ENCODE measurements at places on chromosomes 3 and 15. TPM values are rescaled to one million over a fixed set of nuclear protein-coding genes. Genes with fewer than 3 reads are reported as not detected.

DNA sequence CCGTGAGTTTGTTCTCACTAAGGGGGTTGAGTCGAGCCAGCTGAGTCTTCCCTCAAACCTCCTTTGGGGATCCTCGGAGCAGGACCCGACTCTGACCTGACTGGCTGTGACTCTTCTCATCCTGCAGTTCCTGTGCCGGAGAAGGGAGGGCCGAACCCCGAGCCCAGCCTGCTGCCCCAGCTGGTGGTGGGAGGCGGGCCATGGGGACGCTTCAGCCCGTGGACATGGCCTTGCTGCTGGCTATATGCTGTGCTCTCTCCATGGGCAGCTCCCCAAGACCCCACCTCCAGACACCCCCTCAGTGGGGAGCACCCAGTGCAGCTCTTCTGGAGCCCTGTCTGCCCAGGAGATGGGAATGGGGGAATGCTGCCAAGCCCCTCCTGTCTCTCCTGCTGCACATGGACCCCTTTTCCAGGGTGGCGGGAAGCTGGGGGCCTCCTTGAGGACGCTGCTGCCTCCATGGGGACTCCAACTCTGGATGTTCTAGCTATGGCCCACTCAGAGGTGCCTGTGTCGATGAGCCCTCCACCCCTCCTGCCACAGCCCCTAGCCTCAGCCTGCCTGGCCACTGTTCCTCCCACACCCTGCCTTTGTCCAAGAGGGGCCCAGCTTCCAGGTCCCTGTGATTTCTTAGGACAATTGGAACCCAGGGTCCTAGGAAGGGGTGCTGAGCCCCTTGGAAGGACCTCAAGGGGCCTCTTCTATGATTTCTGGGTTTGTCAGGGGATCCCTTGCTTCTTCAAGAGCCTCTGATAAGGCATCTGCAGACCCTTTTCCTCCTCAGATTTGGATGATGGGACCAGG, 12.8 kb downstream of the C15orf39 start:
- DNase-seq = no peak
- H3K36me3 ChIP-seq = peaks cover 3% of the 10 kb centered on the region
- H3K4me1 ChIP-seq = no peaks in the 10 kb centered on the region
- no peaks in the 10 kb centered on the region for H3K27me3 ChIP-seq
- H3K4me3 ChIP-seq = no peak overlapping the region

GRCh38 chr15:101623367-101624304, 28.5 kb downstream of the TM2D3 start:
- H3K4me1 ChIP-seq = no peaks in the 10 kb centered on the region
- H3K27me3 ChIP-seq = no peaks in the 10 kb centered on the region
- DNase-seq = no peak
- no peak overlapping the region for H3K4me3 ChIP-seq
- H3K27ac ChIP-seq = no peak overlapping the region

- DNase-seq = no peak
- H3K27ac ChIP-seq = no peak overlapping the region
- H3K27me3 ChIP-seq = no peaks in the 10 kb centered on the region
These were observed 347.1 kb upstream of the NR2E3 start for GRCh38 chr15:71463156-71463665.

DNA sequence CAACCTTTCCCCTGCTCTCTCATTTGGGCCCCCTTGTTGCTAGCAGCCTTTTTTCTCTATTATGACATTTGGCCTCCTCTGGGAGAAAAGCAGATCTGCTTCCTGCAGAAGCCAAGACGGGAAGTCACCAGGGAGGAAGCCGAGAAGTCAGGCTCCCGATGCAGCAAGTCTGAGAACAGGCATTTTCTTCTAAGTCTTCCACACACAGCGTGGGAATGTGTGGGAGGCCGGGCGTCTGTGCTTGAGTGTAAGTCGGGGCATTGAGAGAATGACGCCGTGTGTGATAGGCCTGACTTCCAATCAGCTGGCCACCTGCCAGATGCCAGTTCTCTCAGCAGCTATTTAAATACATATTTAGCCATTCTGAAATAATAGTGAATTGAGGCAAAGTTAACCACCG, 75.8 kb upstream of the FAM98B start:
- no peak overlapping the region for H3K4me3 ChIP-seq
- peak; percentile 18 for DNase-seq
- no peaks in the 10 kb centered on the region for H3K36me3 ChIP-seq
- no peak overlapping the region for H3K27ac ChIP-seq
- no peaks in the 10 kb centered on the region for H3K27me3 ChIP-seq

- H3K4me1 ChIP-seq = no peaks in the 10 kb centered on the region
- H3K4me3 ChIP-seq = no peak overlapping the region
- H3K36me3 ChIP-seq = no peaks in the 10 kb centered on the region
- H3K27me3 ChIP-seq = no peaks in the 10 kb centered on the region
These were observed 26.9 kb upstream of the SOX14 start for GRCh38 chr3:137737208-137737607.

The GNAT1 gene
- total RNA-seq = not detected

The RPP25 gene
- total RNA-seq = 4.7 TPM
